ENCODE measurements at places on chromosomes 3 and 15. TPM values are rescaled to one million over a fixed set of nuclear protein-coding genes. Genes with fewer than 3 reads are reported as not detected.

DNA sequence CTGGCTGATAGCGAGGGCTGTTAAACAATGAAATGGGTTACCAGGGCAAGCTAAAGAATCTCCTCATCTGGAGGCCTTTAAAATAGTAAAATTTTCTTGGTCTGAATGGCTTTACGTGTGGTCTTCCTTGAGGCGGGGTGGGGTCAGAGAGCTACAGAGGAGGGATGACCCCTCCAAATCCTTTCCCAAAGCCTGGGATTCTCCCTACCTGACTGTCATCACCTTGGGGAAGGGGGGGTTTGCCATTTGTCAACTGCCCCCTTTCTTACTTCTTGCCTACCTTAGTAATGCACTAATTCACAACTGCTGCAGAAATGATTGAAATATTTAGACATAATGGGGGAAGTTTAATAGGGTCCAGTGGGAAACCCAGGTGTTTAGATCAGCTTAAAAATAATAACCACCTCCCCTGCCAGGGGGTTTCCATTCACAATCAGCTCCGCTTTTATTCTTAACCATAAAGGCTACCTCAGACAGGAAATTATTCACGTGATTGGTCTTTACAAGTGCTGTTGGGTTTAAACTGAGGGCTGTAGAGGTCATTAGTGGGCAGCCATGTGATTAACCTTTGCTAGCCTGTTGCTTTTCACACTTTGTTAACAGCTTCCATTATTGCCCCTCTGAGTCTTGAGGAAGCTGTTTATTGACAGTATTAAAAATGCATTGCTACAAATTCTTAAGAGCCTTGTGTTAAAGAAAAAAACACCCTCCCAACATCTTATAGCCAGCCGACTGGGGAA lies 276.5 kb upstream of the ATP11B start:
- DNase-seq = no peak

- no peak for DNase-seq
These were observed 60.0 kb downstream of the MLH1 start for GRCh38 chr3:37053337-37053736.

DNA sequence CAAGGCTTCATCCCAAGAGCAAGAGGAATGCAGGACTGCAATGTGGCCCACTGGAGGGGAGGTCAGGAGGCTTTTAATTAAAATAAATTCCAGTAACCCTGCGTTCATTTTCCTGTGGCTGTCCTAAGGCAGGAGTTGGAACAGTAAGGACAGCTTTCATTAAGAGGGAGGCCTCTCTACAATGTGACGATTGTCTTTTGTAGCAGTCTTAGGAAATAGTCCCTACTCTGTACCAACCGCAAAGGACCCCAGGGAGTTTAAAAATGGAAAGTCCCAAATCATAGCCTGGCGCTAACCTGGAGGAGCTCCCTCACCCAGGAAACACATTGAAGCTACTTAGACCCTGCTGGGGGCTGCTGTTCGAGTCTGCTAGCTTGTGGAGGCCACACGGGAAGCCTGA lies 62.8 kb downstream of the SYNM start:
- DNase-seq = no peak

GRCh38 chr3:185793381-185793780 lies 31.5 kb downstream of the IGF2BP2 start:
- DNase-seq = no peak

- no peak for DNase-seq
These were observed 394.1 kb downstream of the SOX2 start for GRCh38 chr3:182105875-182106274.

Gene CKMT1B
- not detected for total RNA-seq

- DNase-seq = peak; percentile 26
These were observed 187.1 kb upstream of the DNAJC19 start for GRCh38 chr3:181176601-181177000.

Measured in fibroblast of villous mesenchyme (primary cell).